ENCODE measurements at places on chromosomes 1 and 21. TPM values are rescaled to one million over a fixed set of nuclear protein-coding genes. Genes with fewer than 3 reads are reported as not detected.
A peak's percentile ranks its signal among the peaks of the same experiment; 100 is the strongest.

DNA sequence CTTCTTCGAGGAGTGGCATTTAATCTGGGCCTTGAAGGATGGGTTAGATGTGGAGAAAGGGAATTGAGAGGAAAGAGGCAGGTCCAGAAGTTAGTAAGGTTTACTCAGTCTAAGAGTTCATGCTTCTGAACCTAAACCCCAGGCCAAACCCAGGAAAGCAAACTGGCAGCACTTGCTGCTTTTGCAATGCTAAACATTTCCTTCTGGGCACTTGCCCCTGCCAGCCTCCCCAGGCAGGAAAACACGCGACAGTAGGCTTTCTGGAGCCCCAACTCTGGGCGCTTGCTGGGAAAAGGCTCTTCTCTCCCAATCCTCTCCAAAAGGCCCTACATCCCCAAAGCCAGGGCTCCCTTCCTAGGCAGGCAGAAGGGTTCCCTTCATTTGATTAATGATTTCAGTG is 2.5 kb downstream of the OLFML2B start:
- peak overlapping the region; percentile 72 for H3K27ac ChIP-seq
- H3K4me1 ChIP-seq: peaks cover 47% of the 10 kb centered on the region
- peak; percentile 3 for DNase-seq
- H3K27me3 ChIP-seq: no peaks in the 10 kb centered on the region
- no peaks in the 10 kb centered on the region for H3K36me3 ChIP-seq

Gene VWA5B1
- not detected for total RNA-seq

GRCh38 chr1:3351449-3352298 is 102.8 kb upstream of the ARHGEF16 start:
- H3K27ac ChIP-seq: no peak overlapping the region
- DNase-seq: no peak
- H3K36me3 ChIP-seq: no peaks in the 10 kb centered on the region
- no peaks in the 10 kb centered on the region for H3K4me1 ChIP-seq

DNA sequence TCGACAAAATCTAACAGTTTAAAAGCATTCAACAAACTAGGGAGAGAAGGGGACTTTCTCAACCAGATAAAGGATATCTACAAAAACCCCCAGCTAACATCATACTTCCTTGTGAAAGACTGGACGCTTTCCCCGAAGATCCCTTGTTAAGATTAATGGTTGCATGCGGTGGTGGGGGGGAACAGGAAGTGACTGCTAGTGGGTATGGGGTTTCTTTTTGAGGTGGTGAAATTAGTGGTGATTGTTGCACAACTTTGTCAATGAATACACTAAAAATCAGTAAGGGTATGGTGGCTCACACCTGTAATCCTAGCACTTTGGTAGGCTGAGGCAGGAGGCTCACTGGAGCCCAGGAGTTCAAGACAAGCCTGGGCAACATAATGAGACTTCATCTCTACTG is 26.9 kb upstream of the EYA3 start:
- H3K4me1 ChIP-seq: peaks cover 10% of the 10 kb centered on the region
- H3K36me3 ChIP-seq: no peaks in the 10 kb centered on the region
- no peak overlapping the region for H3K27ac ChIP-seq
- no peak overlapping the region for H3K4me3 ChIP-seq

Gene FAM163A
- total RNA-seq: not detected

Gene OR2AK2
- not detected for total RNA-seq

GRCh38 chr1:184759112-184759511 is 4.5 kb upstream of the EDEM3 start:
- H3K4me3 ChIP-seq: no peak overlapping the region
- no peaks in the 10 kb centered on the region for H3K36me3 ChIP-seq
- H3K27me3 ChIP-seq: peaks cover 3% of the 10 kb centered on the region
- H3K27ac ChIP-seq: no peak overlapping the region
- peaks cover 9% of the 10 kb centered on the region for H3K4me1 ChIP-seq

- H3K36me3 ChIP-seq: no peaks in the 10 kb centered on the region
- H3K27me3 ChIP-seq: no peaks in the 10 kb centered on the region
Measured at GRCh38 chr21:26804895-26805609, 40.2 kb downstream of the ADAMTS1 start.

DNA sequence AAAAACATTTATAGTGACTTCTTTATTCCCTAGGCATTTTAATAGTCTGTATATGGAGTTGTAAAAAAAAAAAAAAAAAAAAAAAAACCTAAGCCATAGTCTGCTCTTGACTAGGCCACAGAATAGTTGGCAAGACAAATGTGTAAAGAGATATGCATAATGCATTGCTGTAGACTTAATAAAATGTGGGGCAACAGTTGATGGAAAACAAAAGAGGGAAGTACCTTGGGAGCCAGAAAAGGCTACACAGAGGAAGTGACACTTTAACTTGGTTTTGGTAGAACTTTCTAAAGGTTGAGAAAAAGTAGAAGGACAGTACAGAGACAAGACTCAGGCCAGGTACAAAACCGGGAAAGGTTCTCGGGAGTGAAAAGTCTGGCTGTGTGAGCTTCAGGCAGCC is 802.9 kb upstream of the ADAMTS5 start:
- no peak overlapping the region for H3K27ac ChIP-seq
- DNase-seq: no peak
- no peaks in the 10 kb centered on the region for H3K4me1 ChIP-seq
- H3K36me3 ChIP-seq: no peaks in the 10 kb centered on the region

GRCh38 chr1:95467036-95467435 is 233.0 kb downstream of the RWDD3 start:
- DNase-seq: no peak
- no peaks in the 10 kb centered on the region for H3K27me3 ChIP-seq
- no peaks in the 10 kb centered on the region for H3K4me1 ChIP-seq
- H3K36me3 ChIP-seq: no peaks in the 10 kb centered on the region

DNA sequence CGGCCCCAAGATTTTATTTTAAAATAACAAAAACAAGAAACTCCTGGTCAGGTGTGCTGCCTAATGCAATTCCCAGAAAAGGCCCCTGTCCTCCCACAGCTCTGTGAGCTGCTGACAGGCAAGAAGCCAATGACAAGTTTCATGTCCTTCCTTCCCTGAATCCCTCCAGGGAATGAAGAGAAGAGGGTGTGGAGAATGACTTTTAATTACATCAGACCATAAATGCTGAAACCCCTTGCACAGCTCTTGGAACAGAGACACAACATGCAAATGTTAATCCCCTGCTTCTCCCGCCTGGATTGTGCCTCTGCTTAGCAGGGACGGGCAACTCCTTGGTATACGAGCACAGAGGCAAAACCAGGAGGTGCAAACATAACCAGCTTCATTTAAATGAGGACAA is 228.1 kb upstream of the CAMK1G start:
- no peaks in the 10 kb centered on the region for H3K36me3 ChIP-seq
- DNase-seq: no peak
- H3K27ac ChIP-seq: no peak overlapping the region
- H3K4me3 ChIP-seq: no peak overlapping the region

Data from osteoblast (primary cell).